Stimulated activated effector memory CD8-positive, alpha-beta T cell treated with anti-CD3 and anti-CD28 coated beads, Interleukin-12 subunit alpha, Interleukin-12 subunit beta, amount 100 ng/mL, for 72 hours (primary cell): ENCODE measurements at places on chromosomes 5 and 9.

- DNase-seq = peak; percentile 64
Measured at GRCh38 chr9:113876151-113876992, at the start of gene ZNF618. Gene ZNF618, plus strand, starts transcription at chr9:113876309. Its CDS starts 72 bp downstream, at chr9:113876381.

- DNase-seq = no peak
Measured at GRCh38 chr9:86069206-86069869, 30.0 kb downstream of the GOLM1 start.

DNA sequence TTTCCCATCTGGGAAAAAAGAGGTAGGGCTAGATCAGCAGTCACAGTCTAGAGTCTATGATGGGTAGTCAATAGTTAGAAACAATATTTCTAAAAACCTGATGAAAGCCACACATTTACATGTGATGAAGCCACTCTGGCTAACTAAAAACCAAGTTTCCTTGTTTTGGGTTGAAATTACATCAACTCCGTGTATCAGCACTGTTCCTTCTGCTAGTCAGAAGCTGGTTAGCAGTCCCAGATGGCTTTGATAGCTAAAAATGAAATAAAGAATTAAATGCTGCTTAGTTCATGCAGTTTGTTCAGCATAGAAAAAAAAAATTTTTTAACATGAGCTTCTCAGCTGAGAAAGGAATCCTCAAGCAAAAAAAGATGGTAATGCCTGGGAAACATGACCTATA lies 136.7 kb downstream of the FAM114A2 start:
- DNase-seq = no peak

- DNase-seq = no peak
Measured at GRCh38 chr9:126702151-126703001, 88.6 kb downstream of the LMX1B start.

GRCh38 chr5:179991106-179991505 lies 80.5 kb downstream of the RNF130 start:
- no peak for DNase-seq

DNA sequence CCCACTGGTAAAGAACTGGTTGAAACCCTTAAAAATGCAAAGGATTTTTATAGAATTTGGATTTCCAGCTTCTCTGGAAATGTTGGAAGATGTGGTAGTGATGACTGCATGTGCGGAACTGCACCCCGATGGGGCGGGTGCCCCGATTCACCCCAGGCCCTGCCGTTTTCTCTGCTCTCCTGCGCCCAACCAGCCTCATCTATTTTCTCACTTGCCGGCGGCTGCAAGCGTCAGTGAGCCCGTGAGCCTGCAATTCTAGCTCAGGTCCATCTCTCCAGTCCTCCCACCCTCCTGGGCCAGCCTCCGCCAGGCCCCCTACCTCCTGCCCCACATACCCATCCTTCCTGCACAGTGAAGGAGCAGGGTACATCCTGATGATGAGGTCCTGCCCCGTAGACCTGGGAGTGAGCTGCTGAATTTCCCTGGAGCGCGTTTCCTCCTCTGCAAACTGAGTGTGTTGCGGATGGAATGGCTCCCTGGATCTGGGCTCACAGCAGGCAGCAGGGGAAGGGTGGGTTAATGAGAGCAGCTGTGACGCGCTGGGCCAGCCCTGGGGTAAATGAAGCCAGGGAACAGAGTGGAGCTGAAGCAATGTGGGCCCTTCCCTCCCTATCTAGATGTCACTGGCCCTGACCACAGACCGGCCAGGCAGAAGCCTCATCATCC lies 45.9 kb upstream of the PHYKPL start:
- DNase-seq = no peak

DNA sequence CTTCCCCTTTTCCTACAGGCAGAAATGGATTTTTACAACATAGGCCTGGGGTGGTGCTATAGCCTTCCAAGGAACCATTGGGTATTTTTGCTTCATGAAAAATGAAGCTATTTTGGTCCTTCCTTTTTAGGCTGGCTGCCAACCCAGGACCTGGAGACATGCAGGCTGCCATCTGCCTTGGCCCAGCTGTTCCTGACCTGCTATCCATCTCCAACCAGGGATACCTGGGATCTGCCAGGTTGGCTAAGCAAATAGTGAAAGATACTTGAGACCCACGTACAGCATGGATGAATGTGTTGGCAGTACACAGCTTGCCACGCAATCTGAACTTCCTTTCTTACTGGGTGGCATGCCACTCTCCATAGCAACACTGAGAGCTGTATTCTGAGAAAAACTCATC lies 31.1 kb downstream of the MRPS27 start:
- no peak for DNase-seq

DNA sequence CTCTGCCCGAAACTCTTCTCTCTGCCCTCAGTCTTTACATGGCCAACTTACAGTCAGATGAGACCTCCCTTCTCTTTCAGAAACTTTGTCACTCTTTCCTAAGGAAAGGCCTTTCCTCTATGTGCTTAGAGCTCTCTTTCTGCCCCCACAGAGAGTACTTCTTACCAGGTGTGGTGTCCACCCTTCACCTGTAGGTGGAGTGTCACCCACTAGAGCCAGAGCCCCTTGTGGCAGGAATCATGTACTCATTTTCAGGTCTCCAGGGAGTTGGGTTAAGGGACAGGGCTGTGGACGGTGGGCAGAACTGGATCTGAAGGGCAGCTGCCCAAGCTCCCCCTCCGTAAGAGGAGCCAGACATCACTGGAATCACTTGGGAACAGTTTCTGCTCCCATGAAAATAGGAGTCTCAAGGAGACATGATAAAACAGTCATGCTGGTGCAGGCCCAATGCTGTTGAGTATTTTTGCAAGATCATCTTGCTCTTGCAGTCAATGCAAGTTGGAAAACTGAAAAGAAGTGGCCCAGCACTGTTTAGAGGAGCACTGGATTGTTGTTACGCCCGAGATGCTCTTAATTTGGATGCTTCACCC lies 436.7 kb downstream of the ZSWIM6 start:
- DNase-seq = no peak

GRCh38 chr9:121324316-121324715 lies 45.7 kb downstream of the STOM start:
- no peak for DNase-seq

GRCh38 chr9:97981846-97982682 lies 1.1 kb upstream of the ANP32B start:
- no peak for DNase-seq

GRCh38 chr5:111932199-111932598 lies 175.2 kb upstream of the NREP start:
- DNase-seq = no peak

DNA sequence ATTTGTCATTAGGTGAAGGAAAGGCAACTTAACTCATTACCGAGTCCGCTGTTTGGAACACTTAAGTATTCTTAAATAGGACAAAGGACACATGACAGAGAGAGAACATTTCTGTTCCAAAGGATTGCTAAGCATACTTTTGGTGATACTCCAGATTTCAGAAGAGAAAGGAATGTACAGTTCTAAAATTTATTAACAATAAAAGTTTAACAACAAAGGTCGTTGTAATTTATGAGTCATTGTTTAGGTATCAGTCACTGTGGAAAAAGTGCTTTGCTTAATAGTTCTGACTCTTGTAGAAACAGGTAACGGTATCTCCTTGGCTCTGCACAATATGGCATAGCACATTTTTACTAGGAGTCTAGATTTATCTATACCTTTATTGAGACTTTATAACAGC lies 36.3 kb upstream of the PAM start:
- DNase-seq = no peak

GRCh38 chr9:137113385-137114159 lies 961 bp downstream of the DPP7 start:
- DNase-seq = no peak

DNA sequence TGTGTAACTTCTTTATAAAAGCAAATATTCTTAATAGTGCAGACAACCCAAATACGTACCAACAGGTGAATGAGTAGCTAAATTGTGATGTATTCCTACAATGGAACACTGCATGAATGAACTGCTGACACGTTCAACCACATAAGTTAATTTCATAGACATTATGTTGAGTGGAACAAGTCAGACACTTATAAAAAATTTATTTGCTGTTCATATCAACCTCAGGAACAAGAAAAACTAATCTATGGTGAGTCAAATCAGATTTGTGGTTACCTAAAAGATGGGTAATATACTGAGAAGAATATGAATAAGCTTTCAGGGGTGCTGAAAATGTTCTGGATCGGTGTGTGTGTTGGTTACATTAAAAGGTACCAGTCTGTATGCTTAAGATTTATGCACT lies 35.7 kb downstream of the INVS start:
- DNase-seq = no peak

DNA sequence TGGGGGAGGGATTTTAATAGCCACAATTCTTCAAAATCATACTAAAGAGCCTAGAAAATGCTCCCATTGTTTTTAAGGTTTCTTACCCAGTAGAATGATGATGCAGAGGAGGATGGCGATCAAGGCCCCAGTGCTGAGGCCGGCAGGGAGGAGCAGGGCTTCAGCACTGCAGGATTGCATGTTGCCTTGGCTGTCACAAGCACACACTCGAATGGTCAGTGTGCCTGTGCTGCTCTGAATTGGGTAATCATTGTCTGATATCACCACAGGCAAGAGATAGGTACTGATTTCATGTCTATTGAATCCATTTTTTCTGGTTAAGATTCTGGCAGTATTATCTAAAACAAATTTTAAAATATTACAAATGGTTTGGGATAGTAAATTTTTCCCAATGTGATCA lies 153.3 kb downstream of the CDH10 start:
- no peak for DNase-seq

GRCh38 chr5:150141544-150142184 lies 14.0 kb downstream of the PDGFRB start:
- no peak for DNase-seq

- no peak for DNase-seq
Measured at GRCh38 chr9:87157366-87158031, 210.2 kb upstream of the GAS1 start.

DNA sequence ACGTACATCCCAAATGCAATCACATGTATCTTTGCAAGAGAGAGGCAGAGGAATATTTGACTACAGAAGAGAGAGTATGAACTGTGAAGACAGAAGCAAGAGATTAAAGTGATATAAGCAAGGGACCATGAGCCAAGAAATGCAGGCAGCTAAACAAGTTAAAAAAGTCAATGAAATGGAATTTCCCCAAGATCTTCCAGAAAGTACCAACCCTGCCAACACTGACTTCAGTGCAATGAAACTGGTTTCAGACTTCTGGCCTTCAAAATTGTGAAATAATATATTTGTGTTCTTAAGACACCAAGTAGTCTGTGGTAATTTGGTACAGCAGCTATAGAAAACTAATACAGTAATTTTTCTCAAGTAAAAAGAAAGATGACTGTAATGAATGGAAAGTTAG lies 20.9 kb downstream of the FOXI1 start:
- DNase-seq = no peak

GRCh38 chr9:72983056-72983455 lies 30.2 kb upstream of the ALDH1A1 start:
- DNase-seq = no peak

- DNase-seq = peak; percentile 29
Measured at GRCh38 chr9:70111042-70111602, 67.5 kb downstream of the MAMDC2 start.

- no peak for DNase-seq
Measured at GRCh38 chr5:77781076-77781475, 4.9 kb upstream of the TBCA start.

DNA sequence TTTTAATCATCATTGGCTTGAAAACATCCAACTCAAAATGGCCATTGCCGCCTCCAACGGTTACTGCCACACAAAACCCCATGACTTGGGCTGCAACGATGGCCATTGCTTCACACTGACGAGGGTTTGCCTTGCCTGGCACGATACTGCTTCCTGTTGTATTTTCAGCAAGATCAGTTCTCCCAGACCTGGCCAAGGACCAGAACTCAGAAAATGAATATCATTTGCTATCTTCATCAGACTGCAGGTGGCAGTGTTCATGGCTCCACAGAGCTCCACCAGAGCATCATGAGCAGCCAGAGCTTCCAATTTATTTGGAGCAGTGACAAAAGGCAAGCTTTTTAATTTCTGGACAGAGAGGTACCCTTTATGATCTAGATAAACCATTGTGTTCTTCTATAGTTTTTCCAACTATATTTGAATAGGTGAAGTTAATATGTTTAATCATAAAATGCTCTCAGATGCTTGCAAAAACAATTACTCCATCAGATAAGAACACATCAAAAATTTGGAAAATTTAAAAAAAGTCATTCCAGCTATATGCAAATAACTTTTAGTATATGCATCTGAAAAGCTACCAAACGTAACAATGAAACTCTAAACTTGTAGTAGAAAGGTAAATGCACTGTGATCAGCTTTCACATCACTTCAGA lies 10.4 kb downstream of the AMACR start:
- DNase-seq = no peak

GRCh38 chr9:22008717-22009505 lies at the start of gene CDKN2B:
Gene CDKN2B, minus strand, starts transcription at chr9:22009305. Its CDS starts 352 bp downstream, at chr9:22008953.
- peak; percentile 87 for DNase-seq

GRCh38 chr5:16580382-16580781 lies 36.4 kb downstream of the RETREG1 start:
- no peak for DNase-seq

DNA sequence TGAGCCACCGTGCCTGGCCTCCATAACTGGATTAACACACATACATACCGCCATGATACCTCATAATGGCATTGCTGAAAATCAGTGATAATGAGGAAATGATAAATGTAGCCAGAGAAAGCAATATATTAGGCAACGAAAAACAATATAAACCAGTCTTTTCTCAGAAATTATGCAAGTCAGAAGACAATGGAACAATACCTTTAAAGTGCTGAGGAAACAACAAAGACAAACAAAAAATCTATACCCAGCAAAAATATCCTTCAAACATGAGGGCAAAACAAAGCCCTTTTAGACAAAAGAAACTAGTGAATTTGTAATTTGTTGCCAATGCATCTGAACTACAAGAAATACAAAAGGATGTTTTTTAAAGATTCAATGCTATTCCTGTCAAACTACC lies 98.2 kb upstream of the TNFAIP8 start:
- DNase-seq = no peak

DNA sequence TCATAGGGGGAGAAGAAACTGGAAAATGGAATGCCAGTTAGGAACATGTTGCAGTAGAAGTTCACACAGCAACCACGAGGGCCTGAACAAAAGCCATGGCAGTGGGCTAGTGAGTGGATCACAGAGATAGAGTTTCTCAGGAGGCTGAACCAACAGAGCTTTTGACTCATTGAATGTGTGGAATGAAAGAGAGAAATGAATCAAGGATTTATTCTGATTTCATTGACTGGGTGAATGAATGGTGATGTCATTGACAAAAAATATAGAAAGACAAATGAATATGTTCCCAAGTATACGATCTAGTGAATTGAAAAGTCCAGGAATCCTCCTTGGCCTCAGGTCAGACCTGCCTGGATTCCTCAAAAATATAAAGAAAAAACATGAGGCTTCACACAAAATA lies 99.2 kb downstream of the ZNF462 start:
- no peak for DNase-seq

- no peak for DNase-seq
Measured at GRCh38 chr9:101209670-101210069, 175.1 kb downstream of the BAAT start.

DNA sequence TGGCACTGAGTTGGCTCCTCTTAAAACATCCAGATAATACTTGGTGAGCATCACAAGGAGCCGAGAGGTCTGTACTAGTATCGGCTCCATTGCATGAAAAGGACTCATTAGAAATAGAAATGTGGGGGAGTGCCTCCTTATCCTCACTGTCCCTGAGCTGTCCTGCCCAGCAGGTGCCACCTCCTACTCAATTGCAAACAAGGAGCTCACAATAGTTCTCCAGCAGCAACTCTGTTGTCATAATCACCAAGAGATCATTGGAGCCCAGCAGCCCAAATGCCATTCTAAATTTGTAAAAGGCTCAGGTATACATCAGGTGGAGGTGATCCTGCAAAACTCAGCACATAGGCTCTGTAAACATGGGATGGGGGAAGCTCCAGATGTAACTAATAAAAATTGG lies 99.1 kb downstream of the PLK2 start:
- DNase-seq = no peak

GRCh38 chr5:136212252-136212721 lies 19.3 kb upstream of the SMIM32 start:
- peak; percentile 36 for DNase-seq
